ENCODE measurements at places on chromosomes 7 and 10. TPM values are rescaled to one million over a fixed set of nuclear protein-coding genes. Genes with fewer than 3 reads are reported as not detected.

Gene PDE1C
- 184 TPM for total RNA-seq

Gene CALN1
- total RNA-seq: 0.40 TPM

Gene KIF5B
- total RNA-seq: 94.2 TPM

DNA sequence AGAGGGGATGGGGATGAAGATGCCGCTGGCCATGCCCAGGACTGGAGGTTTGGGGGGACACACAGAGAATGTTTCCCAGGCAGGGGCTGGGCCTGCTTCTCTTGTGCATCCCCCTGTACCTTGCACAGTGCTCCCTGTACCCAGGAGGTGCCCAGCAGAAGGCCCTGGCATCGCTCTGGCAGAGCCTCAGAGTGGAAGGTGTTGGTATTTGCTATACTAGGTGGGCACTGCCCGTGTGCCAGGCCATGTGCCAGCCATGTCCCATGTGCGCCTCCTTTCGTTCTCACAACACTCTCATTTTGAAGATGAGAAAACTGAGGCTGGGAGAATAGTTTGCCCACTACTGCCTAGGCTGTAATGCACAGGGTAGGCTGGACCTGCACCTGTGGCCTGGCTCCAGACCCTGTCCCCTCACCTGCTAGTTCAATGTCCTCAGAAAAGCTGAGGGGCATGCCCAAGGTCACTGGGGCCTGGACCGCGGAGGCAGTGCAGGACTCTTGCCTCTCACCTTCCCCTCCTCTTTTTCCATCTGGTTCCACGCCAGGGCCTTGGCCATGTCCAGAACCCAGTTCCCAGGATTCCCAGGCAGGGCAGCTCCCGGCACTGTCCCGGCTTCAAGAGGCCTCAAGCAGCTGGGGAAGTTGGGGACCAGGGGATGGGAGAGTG, 64.7 kb downstream of the GOLGA7B start:
- peak; percentile 17 for ATAC-seq

DNA sequence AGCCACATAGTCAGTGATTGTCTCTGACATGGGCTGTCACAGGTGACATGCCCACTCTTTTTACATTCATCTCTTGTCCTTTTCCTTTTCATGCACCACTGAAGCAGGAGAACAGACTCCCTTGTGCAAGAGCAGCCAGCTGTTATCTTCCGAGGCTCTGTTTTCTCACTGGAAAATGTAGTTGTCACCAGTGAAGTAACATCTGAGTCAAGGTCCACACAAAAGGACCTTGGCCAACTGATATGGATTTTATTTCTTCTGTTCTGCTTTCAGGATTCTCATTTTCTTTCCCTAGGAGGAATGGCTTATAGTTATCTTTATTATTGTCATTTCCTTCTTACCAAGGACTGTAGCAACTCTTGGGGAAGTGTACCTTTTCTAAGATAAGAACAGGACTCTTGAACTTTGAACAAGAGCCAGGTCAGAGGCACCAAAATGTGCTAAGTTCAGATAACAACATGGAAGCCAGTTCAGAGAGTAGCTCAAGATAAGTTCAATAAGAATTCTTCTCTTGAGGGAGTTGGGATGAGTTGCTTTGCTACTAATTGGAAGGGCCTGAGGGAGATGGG, 22.7 kb downstream of the AVPI1 start:
- ATAC-seq: no peak

- ATAC-seq: peak; percentile 21
Measured at GRCh38 chr7:32479574-32480200, 10.5 kb downstream of the LSM5 start.

DNA sequence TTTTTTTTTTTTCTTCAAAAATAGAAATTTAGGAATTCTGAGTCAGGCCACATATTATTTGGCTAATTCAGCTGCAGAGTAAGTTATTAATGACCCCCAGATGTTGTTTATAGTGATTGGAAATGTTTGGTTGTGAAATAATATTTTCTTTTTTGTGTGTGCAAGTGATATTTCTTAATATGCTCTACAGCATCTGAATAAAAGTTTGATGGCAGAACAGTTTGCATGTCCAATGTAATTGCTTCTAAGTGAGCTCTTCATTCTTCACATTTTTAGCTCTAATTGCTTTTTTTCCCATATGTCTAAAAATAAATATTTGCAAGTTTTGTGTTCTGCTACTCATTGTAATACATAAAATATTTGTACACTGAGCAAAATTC, 116.0 kb downstream of the ARID5B start:
- ATAC-seq: no peak
